Articular chondrocyte of knee joint (primary cell): ENCODE measurements at places on chromosomes 6 and 20. TPM values are rescaled to one million over a fixed set of nuclear protein-coding genes. Genes with fewer than 3 reads are reported as not detected.

PFDN6 gene
- 16.6 and 26.2 TPM in 2 replicates for total RNA-seq

GPLD1 gene
- total RNA-seq: 2.2 and 2.7 TPM in 2 replicates

PSORS1C2 gene
- not detected in 2 replicates for total RNA-seq

KCNS1 gene
- not detected in 2 replicates for total RNA-seq

COL11A2 gene
- total RNA-seq: 0.26 and 0.65 TPM in 2 replicates

RBM24 gene
- 0.39 and 1.3 TPM in 2 replicates for total RNA-seq

RAET1G gene
- 4.4 and 9.4 TPM in 2 replicates for total RNA-seq

TAGAP gene
- total RNA-seq: 0.11 TPM in 1 of 2 replicates, not detected in the other

NINL gene
- total RNA-seq: 8.6 and 11.5 TPM in 2 replicates

RAET1L gene
- total RNA-seq: not detected in 2 replicates

SLC44A4 gene
- total RNA-seq: 0.22 TPM in 1 of 2 replicates, not detected in the other
